T-helper 2 cell treated with Interferon-gamma antibody and Interleukin-4, amounts not matched to agents 100 ng/mL and 5 ng/mL, for 36 hours (primary cell): ENCODE measurements at places on chromosomes 7 and 10. TPM values are rescaled to one million over a fixed set of nuclear protein-coding genes. Genes with fewer than 3 reads are reported as not detected.

The ARHGAP12 gene
- 5.3 TPM in 2 replicates for total RNA-seq

The NOBOX gene
- not detected in 2 replicates for total RNA-seq

The DBF4 gene
- total RNA-seq, result 65.4 and 65.5 TPM in 2 replicates

The TRIM74 gene
- 1.5 and 2.0 TPM in 2 replicates for total RNA-seq

The UBN2 gene
- total RNA-seq, result 13.2 and 14.3 TPM in 2 replicates
